ENCODE measurements at places on chromosomes 12 and 14.

DNA sequence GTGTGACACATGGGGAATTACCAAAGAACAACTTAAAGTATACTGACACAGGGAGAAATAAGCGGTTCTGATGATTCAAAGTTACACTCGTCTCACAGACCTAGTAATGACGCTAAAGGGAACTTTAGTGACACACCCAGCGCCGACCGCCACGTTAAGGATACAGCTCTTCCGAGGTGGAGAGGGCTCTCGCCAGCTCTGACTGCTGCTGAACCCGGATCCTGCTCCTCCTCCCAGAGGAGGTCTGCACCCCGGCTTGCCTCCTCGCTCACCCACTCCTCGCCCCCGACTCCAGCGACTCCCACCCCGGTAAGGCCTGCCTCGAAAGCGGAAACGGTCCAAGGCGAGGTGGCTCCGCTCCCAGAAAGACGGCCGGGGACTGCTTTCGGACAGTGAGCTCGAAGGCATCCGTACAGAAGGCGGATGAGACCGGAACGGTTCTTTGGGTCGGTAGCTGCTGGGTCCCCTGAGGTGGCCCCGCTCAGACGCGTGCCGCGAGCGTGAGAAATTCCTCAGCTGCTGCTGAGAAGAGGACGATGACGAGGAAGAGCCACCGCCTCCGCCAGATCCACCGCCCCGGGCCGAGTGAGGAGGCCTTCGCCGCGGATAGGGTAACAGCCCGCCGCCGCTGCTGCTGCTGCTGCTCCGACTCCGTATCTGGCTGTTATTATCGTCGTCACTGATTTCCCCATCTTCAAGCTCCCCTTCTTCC lies 643 bp downstream of the ZFC3H1 start:
- DNase-seq, result peak; percentile 83

DNA sequence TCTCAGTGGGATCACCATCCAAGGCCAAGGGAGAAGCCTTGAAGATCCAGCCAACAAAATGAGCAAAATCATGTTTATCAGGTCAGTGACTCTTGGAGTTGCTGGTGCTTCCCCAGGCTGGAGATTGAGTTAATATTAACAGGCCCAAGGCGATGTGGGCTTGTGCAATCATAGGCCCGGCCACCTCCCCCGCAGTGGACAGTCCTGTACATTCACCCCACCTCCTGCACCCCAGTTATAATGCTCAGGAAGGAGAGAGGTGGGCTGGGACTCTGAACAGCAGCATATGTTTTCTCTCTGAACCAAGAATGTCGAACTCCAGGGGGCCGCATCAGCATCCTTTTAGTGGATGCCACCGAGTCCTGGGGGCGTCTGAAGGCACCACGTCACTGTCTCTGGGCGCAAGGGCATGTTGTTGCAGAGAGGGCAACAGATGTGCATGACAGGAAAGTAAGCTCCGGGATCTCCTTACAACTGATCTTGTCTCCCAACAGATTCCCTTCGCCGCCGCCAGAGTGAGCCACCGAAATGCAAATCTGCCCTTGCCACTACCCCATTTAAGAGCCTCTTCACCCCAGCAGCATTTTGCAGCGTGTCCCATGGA lies 32.2 kb upstream of the SERPINA6 start:
- peak; percentile 16 for DNase-seq

- peak; percentile 87 for DNase-seq
These were observed 5.1 kb downstream of the CISTR start for GRCh38 chr12:53746592-53747092.

GRCh38 chr12:33818313-33818712 lies 204.0 kb upstream of the ALG10 start:
- no peak for DNase-seq

GRCh38 chr14:50037852-50038251 lies 78.5 kb downstream of the VCPKMT start:
- DNase-seq, result no peak

DNA sequence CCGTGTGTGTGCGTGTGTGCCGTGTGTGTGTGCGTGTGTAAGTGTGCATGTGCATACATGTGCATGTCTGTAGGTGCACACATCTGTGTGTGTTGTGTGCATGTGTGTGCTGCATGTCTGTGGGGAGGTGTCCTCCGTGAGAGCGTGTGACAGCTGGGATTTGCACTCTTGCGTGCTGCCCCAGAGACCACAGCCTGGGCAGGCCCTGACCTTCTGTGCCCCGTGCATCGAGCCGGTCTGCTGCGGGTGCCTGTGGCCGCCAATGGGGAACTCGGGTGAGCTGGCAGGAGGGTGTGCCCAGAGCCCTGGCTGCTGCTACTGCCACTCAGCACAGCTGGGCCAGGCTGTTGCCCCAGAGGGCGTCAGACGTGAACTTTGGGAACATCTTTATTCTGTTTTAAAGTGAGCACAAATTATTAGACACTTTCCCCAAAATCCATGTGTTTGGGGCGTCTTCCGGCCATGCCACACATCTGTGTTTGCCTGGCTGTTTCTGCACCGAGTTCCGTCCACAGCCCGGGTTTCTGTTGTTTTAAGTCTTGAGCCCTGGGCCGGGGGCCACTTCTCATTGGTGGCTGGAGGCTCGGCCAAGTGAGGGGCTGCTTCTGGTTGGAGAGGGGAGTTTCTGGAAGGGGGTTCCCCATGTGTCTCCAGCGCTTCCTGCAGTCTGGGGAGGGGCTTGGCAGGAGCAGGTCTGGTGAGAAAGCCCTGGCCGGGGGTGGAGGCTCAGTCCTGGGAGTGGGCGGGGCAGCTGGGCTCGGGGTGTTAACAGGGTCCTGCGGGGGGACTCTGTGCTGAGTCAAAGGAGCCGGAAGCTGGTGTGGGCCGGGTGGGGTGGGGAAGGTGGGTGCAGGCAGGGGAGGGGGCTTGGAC lies 7.6 kb downstream of the CEP170B start:
- DNase-seq, result no peak

GRCh38 chr12:65171073-65171472 lies 1.7 kb downstream of the LEMD3 start:
- no peak for DNase-seq
